A549 treated with Hydrocortisone at 1 μM for 4 hours (cell line): ENCODE measurements at places on chromosomes 12 and 14. TPM values are rescaled to one million over a fixed set of nuclear protein-coding genes. Genes with fewer than 3 reads are reported as not detected.

Gene KRT83
- 2.1 to 7.9 TPM (median 6.3 TPM) in 5 replicates for total RNA-seq

Gene INHBC
- 0.05 TPM in 1 of 5 replicates, not detected in the others for total RNA-seq

Gene IFNG-AS1
- not detected in 5 replicates for total RNA-seq

Gene CBLN3
- total RNA-seq, result 0.97 to 1.3 TPM (median 1.2 TPM) in 5 replicates
